ENCODE measurements at places on chromosomes 12 and 14. TPM values are rescaled to one million over a fixed set of nuclear protein-coding genes. Genes with fewer than 3 reads are reported as not detected.
A peak's percentile ranks its signal among the peaks of the same experiment; 100 is the strongest.

- no peak overlapping the region for H3K4me3 ChIP-seq
- no peaks in the 10 kb centered on the region for H3K36me3 ChIP-seq
- no peaks in the 10 kb centered on the region for H3K4me1 ChIP-seq
- H3K27me3 ChIP-seq: peaks cover 10% of the 10 kb centered on the region
- no peak for DNase-seq
Observed at GRCh38 chr14:69878251-69878650, 965 bp upstream of the SMOC1 start.

- no peaks in the 10 kb centered on the region for H3K27me3 ChIP-seq
- H3K4me3 ChIP-seq: no peak overlapping the region
- H3K36me3 ChIP-seq: no peaks in the 10 kb centered on the region
- no peak overlapping the region for H3K27ac ChIP-seq
Observed at GRCh38 chr14:55762595-55763232, 182.7 kb downstream of the KTN1 start.

GRCh38 chr12:92045852-92046251, 99.8 kb downstream of the BTG1 start:
- H3K27ac ChIP-seq: peak overlapping the region; percentile 25
- H3K4me3 ChIP-seq: no peak overlapping the region
- H3K4me1 ChIP-seq: peaks cover 24% of the 10 kb centered on the region
- H3K36me3 ChIP-seq: no peaks in the 10 kb centered on the region

DNA sequence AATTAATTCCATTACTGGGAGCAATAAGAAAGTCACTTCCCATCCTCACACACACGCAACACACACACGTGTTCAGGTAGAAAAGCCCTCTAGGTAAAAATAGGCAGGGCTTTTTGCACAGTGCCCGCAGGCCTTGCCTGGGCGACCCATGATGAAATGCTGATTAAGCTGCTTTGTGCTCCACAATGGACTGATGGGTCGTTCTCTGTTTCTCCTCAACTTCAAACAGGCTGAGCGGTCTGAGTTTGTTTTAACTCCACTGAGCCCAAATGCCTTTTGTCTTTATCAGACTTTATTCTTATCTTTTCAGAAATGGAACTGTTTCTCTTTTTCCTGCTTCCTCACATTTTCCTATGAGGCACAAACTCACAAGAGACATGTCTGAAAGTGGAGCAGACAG, 9.4 kb upstream of the DACT1 start:
- no peak overlapping the region for H3K4me3 ChIP-seq
- DNase-seq: no peak
- H3K27me3 ChIP-seq: no peaks in the 10 kb centered on the region

DNA sequence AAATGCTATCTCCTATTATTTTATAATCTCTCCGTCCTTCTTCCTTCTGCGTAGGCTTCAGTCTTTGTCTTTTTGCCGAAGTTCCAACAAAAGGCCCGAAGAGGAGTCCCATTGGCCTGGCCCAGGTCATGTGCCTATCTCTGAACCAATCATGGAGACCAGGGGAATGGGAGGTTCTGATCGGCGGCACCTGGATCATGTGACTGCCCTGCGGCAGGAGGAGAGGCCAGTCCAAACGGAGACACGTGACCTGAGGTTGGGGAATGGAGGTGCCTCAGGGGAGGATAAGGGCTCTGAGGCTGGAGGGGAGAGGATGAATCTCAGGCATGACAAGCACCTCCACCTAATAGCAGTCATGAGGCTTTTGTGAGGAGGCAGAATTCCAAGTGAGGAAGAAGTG, 86.0 kb downstream of the AACS start:
- H3K4me3 ChIP-seq: no peak overlapping the region
- no peak for DNase-seq
- H3K27me3 ChIP-seq: no peaks in the 10 kb centered on the region
- no peak overlapping the region for H3K27ac ChIP-seq
- H3K4me1 ChIP-seq: peaks cover 25% of the 10 kb centered on the region
- no peaks in the 10 kb centered on the region for H3K36me3 ChIP-seq

- no peaks in the 10 kb centered on the region for H3K36me3 ChIP-seq
- H3K4me3 ChIP-seq: no peak overlapping the region
- no peaks in the 10 kb centered on the region for H3K27me3 ChIP-seq
- peaks cover 5% of the 10 kb centered on the region for H3K4me1 ChIP-seq
- H3K27ac ChIP-seq: no peak overlapping the region
- no peak for DNase-seq
Observed at GRCh38 chr14:72495668-72496067, 398.2 kb downstream of the DPF3 start.

DNA sequence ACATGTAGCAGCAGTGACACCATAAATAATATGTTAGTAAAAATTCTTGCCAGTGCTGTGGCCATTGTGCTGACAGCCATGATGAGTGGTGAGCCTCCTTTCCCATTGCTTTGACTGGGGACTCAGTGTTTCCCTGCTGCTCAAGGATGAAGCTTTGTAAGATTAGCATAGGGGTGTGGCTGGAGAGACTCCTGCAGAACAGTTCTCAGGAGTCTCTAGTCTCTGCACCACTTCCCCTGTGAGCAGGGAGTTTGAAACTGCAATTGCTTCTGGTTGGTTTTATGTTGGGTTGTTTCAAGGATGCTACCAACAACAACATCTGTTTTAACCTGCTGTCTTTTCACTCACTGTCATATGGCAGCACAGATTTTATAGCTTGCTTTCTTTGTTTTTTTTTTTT, 41.4 kb downstream of the ZC3H14 start:
- no peak overlapping the region for H3K4me3 ChIP-seq
- no peaks in the 10 kb centered on the region for H3K27me3 ChIP-seq
- peaks cover 17% of the 10 kb centered on the region for H3K4me1 ChIP-seq
- H3K36me3 ChIP-seq: peaks cover 16% of the 10 kb centered on the region

DNA sequence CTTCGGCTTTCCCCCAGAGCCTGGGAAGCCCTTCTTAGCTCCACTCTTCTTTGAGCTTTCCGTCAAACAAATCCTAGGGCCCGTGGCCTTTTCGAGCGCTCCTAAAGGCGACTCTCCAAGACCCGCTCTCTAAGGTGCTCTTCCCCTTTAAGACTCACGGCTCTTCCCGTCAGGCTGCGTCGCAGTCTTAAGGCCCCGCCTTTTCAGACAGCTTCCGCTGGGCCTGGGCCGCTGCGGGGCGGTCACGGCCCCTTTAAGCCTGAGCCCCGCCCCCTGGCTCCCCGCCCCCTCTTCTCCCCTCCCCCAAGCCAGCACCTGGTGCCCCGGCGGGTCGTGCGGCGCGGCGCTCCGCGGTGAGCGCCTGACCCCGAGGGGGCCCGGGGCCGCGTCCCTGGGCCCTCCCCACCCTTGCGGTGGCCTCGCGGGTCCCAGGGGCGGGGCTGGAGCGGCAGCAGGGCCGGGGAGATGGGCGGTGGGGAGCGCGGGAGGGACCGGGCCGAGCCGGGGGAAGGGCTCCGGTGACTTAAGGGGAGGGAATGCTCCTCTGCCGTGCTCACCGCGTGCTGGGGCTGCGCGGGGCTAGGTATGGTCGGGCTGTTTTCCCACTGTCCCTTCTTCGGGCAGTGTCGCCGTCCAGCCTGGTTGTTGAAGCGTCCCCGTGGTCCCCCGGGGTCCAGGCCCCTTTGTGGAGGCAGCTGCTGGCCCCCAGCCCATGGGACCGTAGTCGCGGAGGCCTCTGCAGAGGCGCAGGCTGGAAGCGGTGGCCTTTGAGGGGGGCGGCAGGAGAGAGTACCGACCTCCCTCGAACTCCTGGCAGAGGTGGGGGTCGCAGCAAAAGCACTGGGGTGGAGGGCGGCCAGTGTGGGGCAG, at the start of gene PEX5:
TSS of gene PEX5 (plus strand) at position 289 of the 870 bp plus-strand sequence. CDS start 692 bp downstream, outside the sequence.
- no peaks in the 10 kb centered on the region for H3K36me3 ChIP-seq
- H3K27ac ChIP-seq: peak within 1 kb of the TSS; percentile 59
- no peaks in the 10 kb centered on the region for H3K27me3 ChIP-seq
- 0 out of 2 replicates have a peak, but pooled peaks cover 3% of the 10 kb centered on the region for H3K4me1 ChIP-seq
- H3K4me3 ChIP-seq: peak within 1 kb of the TSS; percentile 74

DNA sequence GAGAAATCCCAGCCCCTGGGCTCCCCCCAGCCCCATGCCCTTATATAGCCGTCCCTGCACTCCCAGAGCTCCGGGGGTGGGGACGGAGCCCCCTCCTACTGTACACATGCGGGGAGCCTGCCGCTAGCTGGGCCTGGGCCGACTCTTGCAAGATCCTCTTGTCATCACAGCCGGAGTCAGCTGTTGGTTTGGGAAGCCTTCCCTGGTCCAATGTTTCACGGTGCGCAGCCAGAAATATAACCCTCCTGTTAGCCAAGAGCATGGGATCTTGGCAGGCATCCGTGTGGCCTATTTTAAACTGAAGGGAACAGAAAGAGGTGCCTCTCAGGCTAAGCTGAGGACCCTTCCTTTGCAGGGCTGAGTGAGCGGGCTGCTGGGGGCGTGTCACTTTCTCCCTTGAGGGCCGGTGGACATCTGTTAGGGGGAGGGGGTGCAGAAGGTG, 175.3 kb downstream of the TSPAN9 start:
- no peak overlapping the region for H3K27ac ChIP-seq
- H3K4me3 ChIP-seq: no peak overlapping the region
- no peak for DNase-seq
- no peaks in the 10 kb centered on the region for H3K27me3 ChIP-seq

DNA sequence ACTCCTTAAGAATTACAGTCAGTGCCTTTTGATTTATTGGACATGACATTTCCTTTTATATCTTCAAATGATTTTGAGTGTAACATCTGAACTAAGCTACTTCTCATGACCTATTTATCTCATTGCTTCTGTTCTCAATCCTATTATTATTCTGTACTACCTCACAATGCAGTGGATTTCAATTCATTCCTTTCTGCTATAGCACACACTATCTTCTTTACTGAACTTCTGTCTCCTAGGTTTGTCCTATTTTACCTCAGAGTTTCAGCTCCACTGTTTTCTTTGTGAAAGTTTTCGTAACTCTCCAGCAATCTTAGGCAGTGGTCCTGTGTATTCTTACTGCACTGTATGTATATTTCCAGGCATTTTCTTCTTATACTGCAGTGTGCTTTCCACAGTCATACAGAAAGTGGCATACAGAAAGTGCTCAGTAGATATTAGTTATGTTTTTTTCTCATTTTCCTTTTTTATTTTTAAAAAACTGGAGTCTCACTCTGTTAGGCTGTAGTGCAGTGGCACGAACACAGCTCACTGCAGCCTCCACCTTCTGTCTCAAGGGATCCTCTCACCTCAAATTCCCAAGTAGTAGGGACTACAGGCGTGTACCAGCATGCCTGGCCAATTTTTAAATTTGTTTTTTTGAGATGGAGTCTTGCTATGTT, 368.6 kb upstream of the RGS6 start:
- peak; percentile 55 for DNase-seq
- peak overlapping the region; percentile 25 for H3K4me3 ChIP-seq
- H3K27ac ChIP-seq: peak overlapping the region; percentile 80
- no peaks in the 10 kb centered on the region for H3K27me3 ChIP-seq
- peaks cover 25% of the 10 kb centered on the region for H3K4me1 ChIP-seq

DNA sequence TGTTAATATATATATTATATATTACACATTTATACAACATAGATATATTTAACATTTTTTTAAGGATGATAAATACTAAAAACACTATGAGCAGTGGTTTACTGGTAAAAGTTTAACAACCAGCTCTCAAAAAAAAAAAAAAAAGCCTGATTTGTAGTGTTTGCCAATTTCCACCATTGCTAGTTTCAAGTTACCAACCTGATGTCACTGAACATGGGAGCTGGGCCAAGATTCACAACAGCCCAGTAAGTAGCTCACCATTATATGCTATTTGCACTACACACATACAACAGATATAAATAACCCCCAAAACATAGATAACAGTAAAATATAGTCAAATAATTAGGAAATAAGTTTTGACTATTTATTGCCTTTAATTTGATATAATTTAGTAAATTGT, 28.9 kb upstream of the TMX1 start:
- no peak overlapping the region for H3K27ac ChIP-seq
- H3K27me3 ChIP-seq: no peaks in the 10 kb centered on the region
- no peak for DNase-seq
- H3K4me1 ChIP-seq: no peaks in the 10 kb centered on the region
- H3K36me3 ChIP-seq: no peaks in the 10 kb centered on the region

DNA sequence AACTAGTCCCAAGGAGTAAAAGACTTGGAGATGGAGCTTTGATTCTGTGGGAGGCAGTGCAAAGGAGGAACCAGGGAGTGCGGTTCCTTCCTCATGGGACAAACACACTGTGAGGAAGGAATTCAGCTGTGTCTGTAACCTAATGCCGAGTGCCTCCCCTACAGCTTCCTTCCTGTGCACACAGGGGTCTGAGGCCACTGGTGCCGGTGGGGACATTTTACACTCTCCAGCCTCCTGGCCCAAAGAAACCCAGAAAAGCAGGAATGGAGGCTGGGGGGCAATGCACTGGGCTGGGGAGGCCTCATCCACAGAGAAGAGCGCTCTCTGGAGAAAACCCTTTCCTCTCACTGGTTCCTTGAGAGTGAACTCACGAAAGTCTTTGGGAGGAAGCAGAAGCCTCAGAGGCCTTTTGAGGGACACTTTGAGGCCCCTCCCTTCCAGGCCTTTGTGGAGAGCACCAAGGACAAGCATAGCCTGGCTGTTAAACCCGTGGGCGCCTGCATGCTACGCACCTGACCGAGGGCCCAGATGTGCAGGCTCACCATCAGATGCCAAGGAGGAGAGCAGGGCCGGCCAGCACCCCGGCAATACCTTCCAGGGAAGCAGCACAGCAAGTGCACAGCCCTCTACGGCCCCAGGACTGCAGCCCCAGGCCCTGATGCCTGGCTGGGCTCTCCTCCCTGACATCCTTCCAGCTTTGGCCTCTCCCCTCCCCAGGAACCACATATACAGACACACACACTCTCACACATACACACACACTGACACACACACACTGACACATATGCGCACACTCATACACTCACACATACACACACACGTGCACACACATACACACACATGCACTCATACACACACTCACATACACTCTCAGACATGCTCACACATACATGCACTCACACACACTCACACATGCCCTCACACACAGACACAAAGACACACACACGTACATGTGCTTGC, 52.0 kb downstream of the NFKBIA start:
- H3K27me3 ChIP-seq: no peaks in the 10 kb centered on the region
- DNase-seq: no peak
- H3K36me3 ChIP-seq: no peaks in the 10 kb centered on the region

DNA sequence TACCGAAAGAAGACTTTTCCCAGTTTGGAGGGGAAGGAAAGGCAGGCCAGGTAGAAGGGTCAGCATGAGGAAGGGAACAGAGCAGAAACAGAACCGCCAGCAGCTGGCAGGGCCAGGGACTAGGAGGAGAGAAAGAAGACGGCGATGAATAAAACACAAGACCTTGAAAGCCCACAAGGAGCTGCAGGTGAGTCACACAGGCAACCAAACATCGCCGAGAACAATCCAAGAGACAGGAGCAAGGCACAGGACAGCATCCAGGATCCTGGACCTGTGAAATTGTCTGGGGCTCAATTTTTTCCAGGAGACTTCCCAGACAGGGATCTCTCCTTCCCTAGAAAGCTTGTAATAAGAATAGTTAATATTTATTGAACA, 47.3 kb downstream of the NUAK1 start:
- no peak overlapping the region for H3K4me3 ChIP-seq
- H3K4me1 ChIP-seq: no peaks in the 10 kb centered on the region
- H3K27me3 ChIP-seq: no peaks in the 10 kb centered on the region

DNA sequence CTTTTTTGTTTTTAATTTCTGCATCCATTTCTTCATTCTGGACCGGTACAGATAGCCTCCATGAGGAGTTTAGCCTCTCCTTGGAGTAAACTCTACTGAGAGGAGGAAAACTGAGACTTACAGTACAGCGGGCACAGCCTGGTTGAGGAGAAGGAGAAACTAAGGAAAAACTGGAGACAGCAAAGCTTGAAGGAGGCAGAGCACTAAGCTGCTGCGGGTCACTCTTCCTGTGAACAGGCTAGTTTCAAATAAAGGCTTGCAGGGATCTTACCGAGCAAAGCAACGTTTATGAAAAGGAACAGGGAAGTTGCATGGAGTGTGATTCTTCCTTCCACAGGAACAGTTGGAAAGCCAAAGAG, 348 bp upstream of the SSTR1 start:
- no peaks in the 10 kb centered on the region for H3K4me1 ChIP-seq
- no peaks in the 10 kb centered on the region for H3K27me3 ChIP-seq
- H3K27ac ChIP-seq: no peak overlapping the region
- no peak for DNase-seq
- H3K36me3 ChIP-seq: no peaks in the 10 kb centered on the region

TMEM30B gene
- total RNA-seq: 0.10 TPM

GLRX5 gene
- 48.2 TPM for total RNA-seq
